ENCODE measurements at places on chromosomes 11 and 22. TPM values are rescaled to one million over a fixed set of nuclear protein-coding genes. Genes with fewer than 3 reads are reported as not detected.

The RASD2 gene
- total RNA-seq, result not detected

DNA sequence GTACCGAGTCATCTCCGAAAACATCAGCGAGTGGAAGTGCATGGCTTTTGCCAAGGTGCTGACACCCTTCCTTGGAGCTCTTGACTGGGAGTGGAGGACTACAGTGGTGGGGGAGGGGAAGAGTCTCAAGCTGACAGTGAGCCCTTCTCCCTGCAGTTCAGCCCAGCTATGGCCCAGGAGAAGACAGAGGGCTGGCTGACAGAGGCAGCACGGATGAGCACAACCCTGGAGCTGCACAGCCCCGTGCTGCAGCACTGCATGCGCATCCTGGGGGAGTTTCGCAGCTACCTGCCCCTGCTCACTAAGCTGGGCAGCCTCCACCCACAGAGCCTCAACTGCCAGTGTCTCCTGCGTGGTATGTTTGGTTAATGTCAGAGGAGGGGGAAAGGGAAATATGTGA, 41.4 kb downstream of the DNHD1 start:
- no peak overlapping the region for H3K27ac ChIP-seq
- H3K4me1 ChIP-seq, result peaks cover 16% of the 10 kb centered on the region
- no peaks in the 10 kb centered on the region for H3K27me3 ChIP-seq
- no peak overlapping the region for H3K4me3 ChIP-seq
- DNase-seq, result no peak
- no peaks in the 10 kb centered on the region for H3K36me3 ChIP-seq

The SLC22A6 gene
- total RNA-seq, result not detected

GRCh38 chr11:12329797-12330196, 47.6 kb upstream of the PARVA start:
- no peak for DNase-seq
- no peak overlapping the region for H3K4me3 ChIP-seq
- H3K4me1 ChIP-seq, result no peaks in the 10 kb centered on the region
- no peaks in the 10 kb centered on the region for H3K27me3 ChIP-seq

GRCh38 chr11:96257972-96258934, 84.7 kb downstream of the MAML2 start:
- peak overlapping the region; percentile 69 for H3K27ac ChIP-seq
- no peak for DNase-seq
- no peak overlapping the region for H3K4me3 ChIP-seq
- H3K36me3 ChIP-seq, result no peaks in the 10 kb centered on the region

DNA sequence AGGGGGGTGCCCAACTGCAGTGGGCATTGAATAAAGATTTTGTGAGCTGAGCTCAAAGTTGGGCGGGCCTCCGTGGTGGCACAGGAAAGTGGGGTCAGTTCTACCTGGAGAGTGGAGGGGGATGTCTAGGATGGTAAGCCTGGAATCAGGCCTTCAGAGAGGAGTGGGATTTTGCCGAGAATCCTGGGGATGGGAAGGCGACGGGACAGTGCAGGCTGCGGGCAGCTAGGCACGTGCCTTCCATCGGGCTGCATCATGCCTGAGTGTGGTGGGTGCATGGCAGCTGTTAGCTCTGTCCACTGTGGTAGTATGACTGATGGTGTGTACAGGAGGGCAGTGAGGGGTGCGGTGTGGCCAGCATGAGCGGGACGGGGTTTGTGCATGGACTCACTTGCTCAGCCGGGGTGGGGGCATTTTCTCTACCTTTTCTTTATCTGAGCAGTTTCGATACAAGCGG, 3.6 kb downstream of the SHANK3 start:
- no peak for DNase-seq
- H3K27me3 ChIP-seq, result peaks cover 4% of the 10 kb centered on the region
- H3K36me3 ChIP-seq, result no peaks in the 10 kb centered on the region

- H3K4me1 ChIP-seq, result no peaks in the 10 kb centered on the region
- H3K36me3 ChIP-seq, result no peaks in the 10 kb centered on the region
- DNase-seq, result no peak
- peaks cover 5% of the 10 kb centered on the region for H3K27me3 ChIP-seq
- H3K27ac ChIP-seq, result no peak overlapping the region
These were observed 127.0 kb downstream of the HIPK3 start for GRCh38 chr11:33384220-33384619.

The CHST1 gene
- not detected for total RNA-seq

GRCh38 chr11:73570415-73571114, 27.3 kb downstream of the FAM168A start:
- no peak for DNase-seq
- H3K27ac ChIP-seq, result no peak overlapping the region
- no peak overlapping the region for H3K4me3 ChIP-seq
- H3K36me3 ChIP-seq, result no peaks in the 10 kb centered on the region
- no peaks in the 10 kb centered on the region for H3K27me3 ChIP-seq

The SYT8 gene
- total RNA-seq, result not detected

- H3K27ac ChIP-seq, result no peak overlapping the region
- H3K36me3 ChIP-seq, result no peaks in the 10 kb centered on the region
- no peaks in the 10 kb centered on the region for H3K4me1 ChIP-seq
These were observed 237.0 kb upstream of the MPPED2 start for GRCh38 chr11:30823119-30823518.

DNA sequence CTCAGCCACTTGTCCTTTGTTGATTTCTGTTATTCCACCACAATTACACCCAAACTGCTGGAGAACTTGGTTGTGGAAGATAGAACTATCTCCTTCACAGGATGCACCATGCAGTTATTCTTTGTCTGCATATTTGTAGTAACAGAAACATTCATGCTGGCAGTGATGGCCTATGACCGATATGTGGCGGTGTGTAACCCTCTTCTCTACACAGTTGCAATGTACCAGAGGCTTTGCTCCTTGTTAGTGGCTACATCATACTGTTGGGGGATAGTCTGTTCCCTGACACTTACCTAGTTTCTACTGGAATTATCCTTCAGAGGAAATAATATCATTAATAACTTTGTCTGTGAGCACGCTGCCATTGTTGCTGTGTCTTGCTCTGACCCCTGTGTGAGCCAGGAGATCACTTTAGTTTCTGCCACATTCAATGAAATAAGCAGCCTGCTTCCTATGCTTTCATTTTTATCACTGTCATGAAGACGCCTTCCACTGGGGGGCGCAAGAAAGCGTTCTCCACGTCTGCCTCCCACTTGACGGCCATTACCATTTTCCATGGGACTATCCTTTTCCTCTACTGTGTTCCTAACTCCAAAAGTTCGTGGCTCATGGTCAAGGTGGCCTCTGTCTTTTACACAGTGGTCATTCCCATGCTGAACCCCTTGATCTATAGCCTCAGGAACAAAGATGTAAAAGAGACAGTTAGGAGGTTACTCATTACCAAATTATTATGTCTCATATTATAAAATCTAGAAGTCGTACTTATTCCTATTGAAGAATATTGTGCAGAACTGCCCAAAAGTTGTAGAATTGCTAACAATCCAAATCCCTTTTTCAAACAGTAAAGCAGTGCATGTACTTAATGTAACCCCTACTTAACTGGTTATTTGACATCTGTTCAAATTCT, 53.2 kb downstream of the OR4C6 start:
- no peaks in the 10 kb centered on the region for H3K4me1 ChIP-seq
- DNase-seq, result peak; percentile 8
- no peak overlapping the region for H3K27ac ChIP-seq

The LINC01488 gene
- total RNA-seq, result not detected

The MAPK12 gene
- 68.4 TPM for total RNA-seq

- no peak overlapping the region for H3K4me3 ChIP-seq
- no peaks in the 10 kb centered on the region for H3K4me1 ChIP-seq
- DNase-seq, result no peak
These were observed 451.2 kb downstream of the MN1 start for GRCh38 chr22:27350306-27350705.

DNA sequence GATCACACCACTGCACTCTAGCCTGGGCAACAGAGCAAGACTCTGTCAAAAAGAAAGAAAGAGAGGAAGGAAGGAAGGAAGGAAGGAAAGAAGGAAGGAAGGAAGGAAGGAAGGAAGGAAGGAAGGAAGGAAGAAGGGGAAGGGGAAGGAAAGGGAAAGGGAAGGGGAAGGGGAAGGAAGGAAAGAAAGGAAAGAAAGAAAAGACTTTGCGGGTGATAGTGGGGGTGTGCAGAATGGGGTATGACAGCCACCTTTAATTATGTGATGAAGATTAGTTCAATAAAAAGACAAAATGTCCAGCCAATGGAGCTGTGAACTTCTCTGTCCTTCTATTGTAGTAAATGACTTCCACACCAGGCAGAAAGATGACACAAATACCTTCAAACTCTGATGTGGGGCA, 8.7 kb upstream of the APLP2 start:
- H3K4me1 ChIP-seq, result no peaks in the 10 kb centered on the region
- H3K4me3 ChIP-seq, result no peak overlapping the region
- no peak overlapping the region for H3K27ac ChIP-seq
- H3K36me3 ChIP-seq, result no peaks in the 10 kb centered on the region
- no peak for DNase-seq
- H3K27me3 ChIP-seq, result peaks cover 18% of the 10 kb centered on the region

The DRD4 gene
- total RNA-seq, result 0.95 TPM
